ENCODE measurements at places on chromosomes 1 and 21.

DNA sequence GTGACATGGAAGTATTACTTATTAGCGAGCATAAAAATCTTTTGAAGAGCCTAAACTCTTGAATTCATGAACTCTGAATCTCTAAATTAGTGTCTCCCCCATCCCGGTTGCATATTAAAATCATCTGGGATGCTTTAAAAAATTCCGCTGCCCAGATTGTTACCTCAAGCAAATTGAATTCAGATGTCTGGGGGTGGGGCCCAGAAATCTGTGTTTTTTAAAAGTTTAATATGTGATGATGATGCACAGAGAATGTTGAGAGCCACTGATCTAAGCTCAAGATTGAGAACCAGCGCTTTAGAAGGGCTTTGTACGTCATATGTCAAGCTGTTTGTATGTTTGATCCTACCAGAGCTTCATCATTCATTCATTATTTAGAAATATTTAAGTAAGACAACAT lies 446.8 kb downstream of the NUF2 start:
- DNase-seq = no peak

- DNase-seq = no peak
Observed at GRCh38 chr1:150271291-150271959, 1.2 kb upstream of the C1orf54 start.

- no peak for DNase-seq
Observed at GRCh38 chr1:8858888-8859706, 19.4 kb downstream of the ENO1 start.

GRCh38 chr1:9260059-9260766 lies 25.6 kb downstream of the H6PD start:
- DNase-seq = no peak

Data from cortex of kidney (tissue), 1 donor.